Breast epithelium (tissue), 4 donors: ENCODE measurements at places on chromosomes 4 and X.

GRCh38 chrX:49106296-49106695 lies 17.2 kb downstream of the GPKOW start:
- no peak for DNase-seq

DNA sequence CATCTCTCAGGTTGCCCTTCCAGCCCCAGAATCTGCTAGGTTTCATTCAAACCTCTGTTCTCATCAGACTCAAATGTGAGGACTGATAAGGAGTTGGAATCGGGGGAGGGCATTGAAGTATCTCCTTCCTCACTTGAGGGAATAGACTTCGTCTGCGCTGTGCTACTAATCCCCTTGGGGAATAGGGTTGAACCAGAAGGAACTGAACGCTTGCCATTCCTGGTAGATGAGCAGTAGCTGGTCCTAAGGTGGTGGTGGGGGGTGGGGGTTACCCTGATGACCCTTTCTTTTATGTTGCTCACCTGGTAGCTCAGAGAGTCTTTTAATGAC lies 692 bp upstream of the SLC9A7 start:
- no peak for DNase-seq

GRCh38 chr4:80387390-80388283 lies 52.1 kb downstream of the CFAP299 start:
- DNase-seq: no peak

DNA sequence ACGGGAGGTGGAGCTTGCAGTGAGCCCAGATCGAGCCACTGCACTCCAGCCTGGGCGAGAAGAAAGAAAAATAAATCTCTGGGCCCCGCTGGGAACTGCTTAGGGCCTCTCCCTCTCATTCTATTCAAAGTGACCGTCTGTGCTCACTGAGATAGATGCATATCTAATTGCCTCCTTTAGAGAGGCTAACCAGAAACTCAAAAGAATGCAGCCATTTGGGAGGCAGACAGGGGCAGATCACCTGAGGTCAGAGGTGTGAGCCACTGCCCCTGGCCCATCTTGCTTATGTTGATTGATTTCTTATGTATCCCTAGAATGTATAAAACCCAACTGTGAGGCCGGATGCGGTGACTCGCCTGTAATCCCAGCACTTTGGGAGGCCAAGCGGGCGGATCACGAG lies 6.2 kb upstream of the CSF2RA start:
- DNase-seq: no peak

- DNase-seq: no peak
Measured at GRCh38 chr4:44725726-44726037, 674 bp downstream of the GNPDA2 start.

- no peak for DNase-seq
Measured at GRCh38 chr4:81424336-81424735, 47.4 kb downstream of the RASGEF1B start.

DNA sequence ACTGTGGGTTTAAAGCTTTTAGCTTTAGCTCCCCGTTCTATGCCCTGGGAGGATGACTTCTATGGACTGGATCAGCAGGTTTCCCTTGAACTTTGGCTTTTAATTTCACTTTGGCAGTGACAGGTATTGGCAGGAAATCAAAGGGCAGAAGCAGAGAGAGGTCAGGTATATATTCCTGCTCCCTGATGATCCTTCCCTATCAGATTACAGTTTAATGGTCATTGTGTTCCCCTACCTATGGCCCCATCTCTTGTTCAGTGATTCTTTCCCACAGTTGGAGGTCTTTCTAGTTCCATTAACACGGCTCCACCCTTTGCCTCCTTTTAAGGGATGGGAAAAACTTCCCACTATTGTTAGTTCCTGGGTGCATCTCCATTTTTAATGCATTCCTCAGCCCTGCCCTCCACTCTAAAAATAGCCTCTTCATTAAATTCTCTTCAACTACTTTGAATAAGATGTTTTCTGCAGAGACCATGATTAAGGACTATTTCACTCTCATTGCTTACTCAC lies 107.8 kb upstream of the TMEM47 start:
- DNase-seq: no peak

DNA sequence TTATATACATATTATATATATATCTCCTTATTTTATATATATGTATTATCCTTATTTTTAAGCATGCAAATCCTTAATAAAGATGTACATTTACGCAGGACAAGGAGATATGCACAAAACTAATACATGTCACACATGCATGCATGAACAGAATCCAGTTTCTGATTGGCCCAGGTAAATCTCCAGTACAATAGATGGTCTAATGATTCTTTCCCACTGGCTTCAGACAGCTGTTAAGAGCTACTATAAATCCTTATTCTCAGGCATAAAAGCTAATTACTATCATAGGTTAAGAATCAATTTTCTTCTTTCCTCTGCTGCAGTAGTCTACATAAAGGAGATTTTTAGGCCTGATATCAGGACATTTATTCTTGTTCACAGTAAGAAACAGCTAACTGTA lies 689.8 kb downstream of the KCTD8 start:
- no peak for DNase-seq

GRCh38 chr4:17400686-17401085 lies 111.2 kb downstream of the QDPR start:
- no peak for DNase-seq

- DNase-seq: no peak
Measured at GRCh38 chr4:3369781-3370674, 71.7 kb upstream of the HGFAC start.

- DNase-seq: no peak
Measured at GRCh38 chrX:100076031-100076430, 334.0 kb downstream of the PCDH19 start.

DNA sequence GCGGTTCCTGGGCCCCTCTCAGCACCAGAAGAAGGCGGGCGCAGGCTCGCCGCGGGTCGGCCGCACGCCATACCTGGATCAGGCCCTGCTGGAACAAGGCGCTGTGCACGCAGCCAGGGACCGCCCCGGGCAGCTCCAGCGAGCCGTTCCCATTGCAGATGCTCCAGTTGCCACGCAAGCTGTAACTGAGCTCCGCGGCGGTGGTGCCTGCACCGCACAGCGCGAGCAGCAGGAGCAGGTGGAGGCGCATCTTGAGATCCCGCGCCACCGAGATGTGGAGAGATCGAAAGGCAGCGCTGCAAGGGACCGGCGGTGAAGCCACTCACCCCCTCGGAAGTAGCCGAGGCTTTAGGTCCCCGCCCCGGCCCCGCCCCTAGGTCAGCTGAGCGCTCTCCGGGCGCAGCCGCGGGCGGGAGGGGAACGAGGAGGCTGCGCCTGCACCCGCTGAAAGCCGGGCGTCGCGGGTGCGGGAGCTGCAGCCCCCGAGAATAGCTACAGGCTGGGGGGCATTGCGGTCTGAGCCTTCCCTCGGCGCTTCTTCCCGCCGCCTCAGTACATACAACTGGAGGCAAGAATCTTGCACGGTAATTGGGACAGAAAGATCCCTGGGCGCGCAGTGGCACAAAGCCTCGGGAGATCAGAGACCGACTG lies at the start of gene MANBA:
Gene MANBA (minus strand): TSS at position 324 of the 651 bp plus-strand sequence. CDS start 74 bp downstream, at position 250.
- peak; percentile 70 for DNase-seq

GRCh38 chrX:77949840-77950239 lies 19.6 kb downstream of the PGAM4 start:
- no peak for DNase-seq

GRCh38 chrX:12992544-12993118 lies 17.7 kb downstream of the TMSB4X start:
- DNase-seq: no peak

- no peak for DNase-seq
Measured at GRCh38 chr4:36921476-36922216, 322.9 kb upstream of the NWD2 start.

- DNase-seq: no peak
Measured at GRCh38 chr4:77776182-77777134, 42.7 kb downstream of the CNOT6L start.

GRCh38 chrX:13270360-13270759 lies 49.5 kb downstream of the ATXN3L start:
- DNase-seq: no peak

DNA sequence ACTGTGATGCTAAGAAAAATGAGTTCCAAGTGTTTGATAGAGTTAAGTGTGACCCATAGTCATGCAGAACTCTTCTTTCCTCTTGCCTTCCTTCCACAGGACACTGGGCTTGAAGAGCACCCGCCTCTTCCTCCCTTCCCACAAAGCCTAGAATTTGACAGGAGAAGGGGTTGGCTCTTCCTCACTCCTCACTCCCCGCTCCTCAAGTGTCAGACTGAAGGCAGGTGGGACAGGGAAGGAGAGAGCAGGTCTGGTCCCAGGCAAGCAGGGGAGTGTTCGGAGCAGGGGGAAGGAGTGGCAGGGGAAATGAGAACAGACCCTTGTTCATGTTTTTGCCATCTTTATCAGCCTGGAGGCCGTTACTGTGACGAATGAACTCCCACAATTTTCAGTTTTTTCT lies 10.7 kb downstream of the MAGED2 start:
- no peak for DNase-seq

GRCh38 chr4:48683784-48684666 lies 96.1 kb downstream of the FRYL start:
- no peak for DNase-seq

GRCh38 chr4:114385195-114385985 lies 213.2 kb upstream of the UGT8 start:
- no peak for DNase-seq

GRCh38 chr4:137768196-137768595 lies 235.9 kb upstream of the PCDH18 start:
- no peak for DNase-seq

DNA sequence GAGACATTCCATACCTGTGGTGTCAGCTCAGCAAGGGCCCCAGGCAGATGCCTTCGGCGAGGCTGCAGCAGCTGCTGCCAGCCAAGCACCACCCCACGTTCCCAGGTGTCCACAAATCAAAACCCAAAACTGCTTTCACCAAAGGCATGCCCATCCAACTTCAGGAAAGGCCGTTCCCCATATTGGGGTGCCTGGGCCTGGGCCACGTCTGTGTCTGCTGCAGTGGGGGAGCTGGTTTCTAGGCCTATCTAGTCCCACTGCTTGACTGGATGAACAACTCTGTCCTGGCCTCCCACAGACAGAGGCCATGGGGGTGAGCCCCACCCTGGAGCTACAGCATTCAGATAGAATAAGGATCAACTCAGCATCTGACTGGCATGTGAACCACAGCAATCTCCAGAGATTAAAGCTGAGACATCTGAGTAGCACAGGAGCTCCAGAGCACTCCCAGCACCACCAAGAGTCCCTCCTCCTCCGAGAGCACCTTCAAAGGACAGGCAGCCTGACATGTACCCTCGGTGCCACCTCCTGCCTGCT lies 37.0 kb downstream of the NAT8L start:
- no peak for DNase-seq
